ENCODE measurements at places on chromosomes 16 and 17.

GRCh38 chr16:1543085-1543896 is 9.8 kb downstream of the TMEM204 start:
- peak; percentile 61 for DNase-seq

DNA sequence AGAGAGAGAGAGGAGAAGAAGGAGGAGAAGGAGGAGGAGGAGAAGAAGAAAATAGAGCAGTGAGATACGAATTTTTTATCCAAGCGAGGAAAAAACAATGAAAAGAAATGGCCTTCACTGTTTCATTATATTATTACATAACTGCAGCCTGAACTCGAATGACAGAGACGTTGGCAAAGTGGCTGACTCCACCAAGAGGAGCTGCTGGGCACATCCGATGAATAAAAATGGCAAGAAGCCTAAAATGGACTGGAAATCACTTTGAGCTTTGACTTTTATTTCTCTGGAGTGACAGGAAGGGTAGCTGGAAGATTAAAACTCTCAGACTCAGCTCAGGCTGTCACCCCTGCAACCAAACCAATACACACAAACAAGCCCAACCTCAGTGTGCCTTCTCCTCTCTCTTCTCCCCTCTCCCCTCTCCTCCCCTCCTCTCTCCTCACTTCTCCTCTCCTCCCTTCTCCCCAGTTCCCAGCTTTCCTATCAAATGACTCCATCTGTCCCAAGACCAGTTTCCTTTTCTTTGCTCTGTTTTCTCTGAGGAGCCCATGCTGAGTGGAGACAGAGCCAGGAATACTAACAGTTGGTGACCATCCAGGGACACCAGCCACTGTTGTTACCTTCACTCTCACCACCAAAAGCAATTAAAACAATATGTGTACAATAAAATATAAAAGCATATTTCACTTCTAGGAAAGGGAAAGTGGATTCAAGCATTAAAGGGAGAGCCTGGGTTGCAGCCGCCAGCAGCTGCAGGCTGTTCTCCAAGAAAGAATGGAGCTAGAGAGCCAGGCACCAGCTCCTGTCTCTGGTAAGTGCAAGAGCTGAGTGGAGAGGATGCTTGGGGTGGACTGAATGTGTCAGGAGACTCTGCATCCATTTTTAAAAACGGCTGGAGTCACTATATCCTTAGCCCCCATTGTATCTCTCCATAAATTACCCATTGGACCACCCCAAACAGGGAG is 51.2 kb downstream of the SOX9 start:
- DNase-seq = no peak

GRCh38 chr16:17160285-17160853 is 310.4 kb downstream of the XYLT1 start:
- DNase-seq = no peak

- DNase-seq = no peak
Observed at GRCh38 chr16:15616012-15616411, 26.9 kb downstream of the MARF1 start.

GRCh38 chr17:42406615-42407288 is 16.3 kb downstream of the CAVIN1 start:
- DNase-seq = no peak

- no peak for DNase-seq
Observed at GRCh38 chr17:65487161-65487560, 74.3 kb downstream of the AXIN2 start.

GRCh38 chr16:5642011-5642410 is 544.4 kb upstream of the EEF2KMT start:
- DNase-seq = no peak

DNA sequence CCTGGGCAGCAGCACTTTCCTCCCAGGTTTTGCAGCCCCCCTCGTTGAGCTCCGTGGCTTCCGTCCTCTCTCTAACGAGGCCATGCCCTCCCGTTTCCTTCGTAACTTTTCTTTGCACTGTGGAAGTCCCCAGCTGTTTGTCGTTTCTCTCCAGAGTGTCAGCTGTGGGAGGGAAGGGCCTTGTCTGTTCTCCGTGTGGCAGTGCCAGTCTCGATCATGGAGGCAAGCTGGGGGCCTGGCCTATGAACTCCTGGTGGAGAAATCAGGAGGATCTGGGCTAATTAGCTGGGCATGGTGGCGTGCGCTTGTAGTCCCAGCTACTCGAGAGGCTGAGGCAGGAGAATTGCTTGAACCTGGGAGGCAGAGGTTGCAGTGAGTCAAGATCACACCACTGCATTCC is 28.3 kb downstream of the TBCD start:
- no peak for DNase-seq

- DNase-seq = no peak
Observed at GRCh38 chr16:85984947-85985451, 86.0 kb downstream of the IRF8 start.

DNA sequence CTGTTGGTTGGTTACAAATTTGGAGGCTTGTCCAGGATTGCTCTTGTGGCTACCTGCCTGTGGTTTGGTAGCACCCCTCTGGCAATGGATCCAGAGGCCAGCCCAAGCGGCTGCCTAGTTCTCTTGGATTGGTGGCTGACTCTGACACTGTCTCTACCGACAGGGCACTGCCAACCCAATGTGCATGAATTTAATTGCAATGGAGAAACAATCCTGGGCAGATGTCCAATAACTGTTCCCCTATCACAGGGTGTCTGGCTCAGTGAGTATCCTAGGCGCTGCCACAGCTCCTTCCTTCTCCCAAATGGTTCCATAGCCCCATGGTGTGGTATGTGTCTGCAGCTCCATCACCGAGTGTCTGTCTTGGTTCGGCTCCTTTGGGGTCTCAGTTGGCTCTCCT is 19.5 kb downstream of the N4BP1 start:
- DNase-seq = no peak

GRCh38 chr17:36885771-36886377 is 51.4 kb upstream of the LHX1 start:
- DNase-seq = no peak

DNA sequence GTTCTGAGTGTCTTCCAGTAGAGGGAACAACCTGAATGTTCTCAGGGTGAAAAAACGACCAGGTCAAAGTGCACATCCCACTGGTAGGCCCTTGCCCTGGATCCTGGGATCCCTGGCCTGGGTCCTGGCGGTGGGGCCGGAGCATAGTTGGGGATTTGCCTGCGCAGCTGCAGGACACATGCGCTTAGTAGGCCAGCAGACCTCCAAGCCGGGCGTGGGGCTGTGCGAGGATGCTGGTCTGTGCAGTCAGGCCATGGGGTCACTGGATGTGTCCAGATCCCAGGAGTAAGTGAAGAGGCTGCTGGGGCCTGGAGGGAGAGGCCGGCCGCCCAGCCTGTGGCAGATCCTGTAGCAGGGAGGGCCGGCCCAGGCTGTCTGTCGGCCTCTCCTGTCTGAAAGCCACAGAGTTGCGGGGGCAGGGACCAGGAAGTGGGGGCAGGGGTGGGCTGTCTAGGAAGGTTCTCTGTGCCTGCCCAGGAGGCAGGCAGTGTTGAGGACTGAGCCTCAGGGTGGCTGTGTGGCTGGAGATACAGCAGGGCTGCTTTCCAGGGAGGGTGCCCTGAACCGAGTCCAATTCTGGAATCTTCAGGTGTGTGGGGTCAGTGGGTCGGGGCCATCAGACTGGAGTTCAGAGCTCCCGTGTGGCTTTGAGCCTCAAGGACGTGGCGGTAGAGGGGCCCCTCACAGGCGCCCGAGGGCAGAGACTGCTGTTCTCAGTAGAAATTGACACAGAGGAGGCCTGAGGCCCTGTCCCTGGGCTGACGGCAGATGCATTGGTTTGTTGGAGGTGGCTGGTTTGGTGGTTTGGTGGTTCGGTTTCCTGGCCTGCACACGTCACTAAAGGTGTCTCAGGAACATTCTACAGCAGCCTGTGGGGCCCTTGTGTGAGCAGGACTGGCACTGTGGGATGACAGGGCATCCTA is 17.2 kb upstream of the NUDT16L1 start:
- DNase-seq = no peak

DNA sequence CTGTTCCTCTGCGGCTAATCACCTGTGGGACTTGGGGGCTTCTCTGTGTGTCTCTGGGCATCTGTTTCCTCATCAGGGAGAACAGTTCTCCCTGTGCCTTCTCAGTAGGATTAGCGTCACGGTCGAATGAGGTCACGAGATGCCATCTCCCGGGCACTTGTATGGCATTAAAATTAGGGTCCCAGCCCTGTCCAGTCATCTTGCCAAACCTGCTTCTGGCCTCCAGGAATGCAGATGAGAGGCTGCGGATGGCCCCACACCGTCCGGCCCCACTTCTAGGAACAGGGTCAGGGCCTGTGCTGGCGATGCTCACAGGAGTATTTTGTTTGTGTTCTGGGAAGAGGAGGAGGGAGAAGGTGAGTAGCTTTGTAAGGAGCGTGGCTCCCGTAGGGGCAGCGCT is 58.5 kb downstream of the OR1D5 start:
- no peak for DNase-seq

DNA sequence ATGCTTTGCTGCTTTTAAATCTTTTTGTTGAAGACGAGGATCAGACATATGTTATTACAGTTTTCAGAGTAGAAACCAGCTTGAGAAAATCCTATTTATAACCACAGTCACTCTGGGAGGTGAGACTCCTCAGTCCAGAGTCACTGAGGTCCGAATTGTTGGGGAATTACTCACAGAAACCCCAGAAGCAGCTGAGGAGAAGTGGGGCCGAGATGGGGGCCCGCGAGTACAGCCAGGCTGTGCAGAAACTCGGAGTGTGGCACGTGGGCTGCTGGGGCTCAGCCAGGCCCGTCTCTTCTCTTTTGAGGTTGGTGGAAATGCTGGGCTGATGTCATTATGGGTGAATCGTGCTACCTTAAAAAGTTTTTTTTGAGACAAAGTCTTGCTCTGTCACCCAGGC is 14.4 kb upstream of the GNG13 start:
- DNase-seq = peak; percentile 64

- no peak for DNase-seq
Observed at GRCh38 chr17:63760771-63761539, 12.4 kb downstream of the CCDC47 start.

- DNase-seq = peak; percentile 42
Observed at GRCh38 chr16:56789360-56789759, 59.4 kb downstream of the NUP93 start.

DNA sequence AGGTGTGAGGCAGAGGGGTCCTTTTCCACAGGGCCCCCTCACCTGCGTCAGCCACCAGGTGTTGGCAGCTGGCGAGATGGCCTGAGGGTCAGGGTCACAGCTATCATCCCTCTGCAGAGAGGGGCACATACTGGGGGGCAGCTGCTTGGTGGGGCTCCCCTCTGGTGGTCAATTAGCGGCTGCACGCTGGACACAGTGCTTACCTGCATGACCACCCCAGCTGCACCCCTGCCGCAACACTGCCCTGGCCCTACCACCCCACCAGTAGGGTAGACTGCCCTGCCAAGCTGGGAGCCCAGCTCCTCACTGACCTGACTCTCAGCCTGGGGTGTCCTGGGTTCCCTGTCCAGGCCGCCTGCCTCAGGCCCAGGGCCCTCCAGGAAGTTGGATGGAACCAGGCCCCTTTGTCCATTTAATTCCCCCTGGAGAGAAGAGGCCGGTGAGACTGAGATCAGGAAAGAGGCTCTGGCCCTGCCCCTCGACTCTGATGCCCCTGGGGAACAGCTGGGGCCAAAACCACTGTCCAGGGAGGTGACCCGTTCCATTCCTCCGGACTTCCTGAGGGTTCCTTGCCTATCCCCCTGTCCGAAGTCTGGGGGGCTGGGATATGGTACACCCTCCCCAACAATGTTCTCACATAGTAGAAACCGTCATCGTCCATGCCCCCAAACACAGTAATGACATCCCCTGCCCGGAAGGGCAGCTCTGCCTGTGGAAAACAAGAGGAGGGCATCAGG is 23.7 kb downstream of the TSPOAP1 start:
- DNase-seq = no peak

GRCh38 chr17:72421128-72422092 is 300.6 kb downstream of the SOX9 start:
- peak; percentile 84 for DNase-seq

- no peak for DNase-seq
Observed at GRCh38 chr16:82357237-82357636, 187.2 kb upstream of the MPHOSPH6 start.

- peak; percentile 46 for DNase-seq
Observed at GRCh38 chr17:27526604-27527002, 70.4 kb downstream of the KSR1 start.

- DNase-seq = peak; percentile 79
Observed at GRCh38 chr16:69057400-69058378, 47.8 kb upstream of the HAS3 start.

Measured in AG10803 (cell line).